ENCODE measurements at places on chromosomes 13 and 19.

GRCh38 chr19:46179076-46179759 lies 31.2 kb downstream of the IGFL2 start:
- DNase-seq: no peak

GRCh38 chr19:18321734-18322102 lies 1.2 kb downstream of the LSM4 start:
- no peak for DNase-seq

DNA sequence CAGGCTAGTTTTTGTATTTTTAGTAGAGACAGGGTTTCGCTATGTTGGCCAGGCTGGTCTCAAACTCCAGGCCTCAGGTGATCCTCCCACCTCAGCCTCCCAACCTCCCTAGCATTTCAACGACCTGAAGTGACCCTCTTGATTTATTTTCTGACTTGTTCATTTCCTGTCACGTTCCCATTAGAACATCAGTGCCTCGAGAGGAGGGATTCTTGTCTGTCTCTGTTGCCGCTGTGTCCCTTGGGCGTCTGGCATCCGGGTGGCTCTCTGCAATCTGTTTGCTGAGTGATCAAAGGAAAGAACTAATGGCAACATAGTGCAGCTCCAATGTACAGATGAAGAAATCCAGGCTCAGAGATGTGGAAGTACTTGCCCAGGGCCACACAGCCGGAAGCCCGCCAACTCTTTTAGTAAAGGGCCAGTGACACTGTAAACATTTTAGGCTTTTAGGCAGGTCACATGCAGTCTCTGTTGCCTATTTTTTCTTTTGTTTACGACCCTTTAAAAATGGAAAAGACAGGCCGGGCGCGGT lies 47.5 kb downstream of the NFIC start:
- DNase-seq: no peak

DNA sequence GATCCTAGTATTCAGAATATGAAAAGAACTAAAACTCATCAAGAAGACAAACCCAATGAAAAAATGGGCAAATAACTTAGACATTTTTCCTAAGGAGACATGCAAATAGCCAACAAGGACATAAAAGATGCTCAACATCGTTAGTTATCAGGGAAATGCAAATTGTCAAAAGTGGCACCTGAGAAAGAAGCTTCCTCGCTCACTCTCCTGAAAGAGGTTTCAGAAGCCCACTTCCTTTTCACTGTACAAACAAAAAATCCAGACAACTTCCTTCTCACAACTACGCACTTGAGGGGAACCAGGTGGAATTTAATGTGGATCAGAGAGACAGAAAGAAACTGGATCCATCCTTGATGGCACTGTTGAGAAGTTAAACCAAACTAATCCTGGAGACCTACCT lies 41.5 kb downstream of the KLF12 start:
- no peak for DNase-seq

DNA sequence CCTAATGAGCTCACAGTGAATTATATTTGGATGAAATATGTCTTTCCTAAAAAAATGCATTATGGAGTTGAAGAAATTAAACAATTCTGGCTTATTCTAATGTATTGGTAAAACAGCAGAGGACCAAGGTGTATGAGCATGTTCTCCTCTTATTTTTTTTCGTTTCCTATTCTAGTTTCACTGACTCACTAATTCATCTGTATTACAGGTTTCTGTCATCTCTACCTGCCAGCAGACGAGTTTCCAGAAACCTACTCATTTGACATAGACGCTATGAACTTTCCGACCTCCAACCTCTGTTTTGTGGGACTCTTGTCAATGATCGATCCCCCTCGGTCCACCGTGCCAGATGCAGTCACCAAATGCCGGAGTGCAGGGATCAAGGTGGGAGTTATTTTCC lies 20.3 kb downstream of the ATP12A start:
- no peak for DNase-seq

DNA sequence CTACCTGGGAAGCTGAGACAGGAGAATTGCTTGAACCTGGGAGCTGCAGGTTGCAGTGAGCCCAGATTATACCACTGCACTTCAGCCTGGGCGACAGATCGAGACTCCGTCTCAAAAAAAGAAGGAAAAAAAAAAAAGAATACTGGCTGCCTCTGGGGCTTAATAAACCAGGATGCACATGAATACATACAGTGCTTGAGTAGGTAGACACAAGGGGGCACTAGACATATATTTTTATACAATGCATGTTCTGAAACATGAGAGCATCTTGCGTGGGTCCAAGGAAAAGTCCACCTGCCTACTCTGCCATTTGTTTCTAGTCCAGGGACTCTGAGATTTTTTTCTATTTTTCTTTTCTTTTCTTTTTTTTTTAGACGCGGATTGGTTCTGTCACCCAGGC lies 31.2 kb downstream of the KEAP1 start:
- DNase-seq: peak; percentile 66

- DNase-seq: no peak
These were observed 13.9 kb downstream of the DOCK9 start for GRCh38 chr13:98963917-98964316.

DNA sequence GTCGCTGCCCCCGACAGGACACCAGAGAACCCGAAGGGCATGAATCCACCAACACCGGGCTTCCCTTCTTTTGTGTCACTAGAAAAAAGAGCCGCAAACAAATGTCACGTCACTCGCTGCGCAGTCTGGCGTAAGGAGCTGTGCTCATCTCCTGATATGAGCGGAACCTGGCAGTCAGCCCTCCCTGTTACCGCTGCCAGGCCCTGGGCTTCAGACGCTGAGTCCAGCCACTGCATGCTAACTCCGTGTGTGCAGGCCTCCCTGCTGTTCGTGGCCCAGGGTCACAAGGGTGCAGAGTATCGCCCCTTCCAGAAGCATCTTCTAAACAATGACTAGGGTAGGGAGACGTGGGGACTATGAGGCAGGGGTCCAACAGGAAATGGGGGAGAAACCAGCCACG lies 71.3 kb downstream of the SLC7A1 start:
- DNase-seq: no peak

- DNase-seq: no peak
These were observed 1.2 kb downstream of the PRKCG start for GRCh38 chr19:53883231-53883661.

GRCh38 chr13:72284791-72285190 lies 417.8 kb upstream of the DACH1 start:
- no peak for DNase-seq

- no peak for DNase-seq
These were observed 1.1 kb downstream of the PDE4A start for GRCh38 chr19:10421240-10422045.

GRCh38 chr13:38657191-38657590 lies 29.7 kb upstream of the FREM2 start:
- DNase-seq: peak; percentile 36

DNA sequence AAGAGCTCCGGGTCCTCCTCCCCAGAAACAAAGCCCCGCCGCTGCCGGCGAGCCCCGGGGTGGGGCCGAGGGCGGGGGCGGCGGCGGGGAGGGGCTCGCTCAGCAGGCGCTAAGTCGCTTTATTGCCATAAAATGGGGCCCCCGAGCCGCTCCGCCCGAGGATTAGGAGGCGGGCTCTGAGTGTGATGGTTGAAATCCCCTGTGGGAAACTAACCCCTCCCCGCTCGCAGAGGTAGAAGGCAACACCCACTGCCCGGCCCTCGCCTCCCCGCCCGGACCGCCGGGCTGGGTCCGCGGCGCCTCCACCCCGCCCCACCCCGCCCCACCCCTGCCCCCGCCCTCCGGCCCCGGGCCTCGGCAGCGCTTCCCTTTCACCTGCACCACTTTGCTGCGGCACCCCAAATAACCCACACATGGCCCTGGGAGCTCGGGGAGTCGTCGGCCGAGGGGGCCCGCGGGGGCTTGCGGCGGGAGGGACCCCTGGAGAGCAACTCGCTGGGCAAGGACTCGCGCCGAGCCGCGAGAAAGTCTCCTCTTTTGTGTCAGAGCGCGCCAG lies at the start of gene KLF12:
Gene KLF12 (minus strand): TSS at position 184 of the 556 bp plus-strand sequence.
- DNase-seq: peak; percentile 97

- DNase-seq: no peak
These were observed 131.8 kb upstream of the VSTM2B start for GRCh38 chr19:29393915-29394460.

GRCh38 chr19:11242864-11243797 lies 3.7 kb downstream of the ANGPTL8 start:
- DNase-seq: peak; percentile 82
